Colonic mucosa (tissue), 4 donors: ENCODE measurements at places on chromosomes 7 and 10.
A peak's percentile ranks its signal among the peaks of the same experiment; 100 is the strongest.

DNA sequence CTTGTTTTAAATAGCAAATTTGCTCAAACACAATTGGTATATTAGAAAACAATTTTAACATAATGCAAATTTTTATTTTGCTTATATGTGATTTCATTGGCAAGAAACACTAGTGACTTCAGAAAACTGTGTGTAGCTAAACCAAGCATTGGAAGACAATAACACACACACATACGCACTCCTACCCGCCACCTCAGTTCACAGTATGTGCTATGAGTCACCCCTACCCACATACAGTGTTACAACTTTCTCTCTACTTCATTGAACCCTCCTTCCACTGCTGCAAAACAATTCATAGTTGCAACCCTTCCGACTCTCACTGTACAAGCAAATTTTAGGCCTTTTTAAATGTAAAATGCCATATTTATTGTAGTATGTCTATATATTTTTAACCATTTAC lies 119.9 kb upstream of the THSD7A start:
- no peak for DNase-seq

DNA sequence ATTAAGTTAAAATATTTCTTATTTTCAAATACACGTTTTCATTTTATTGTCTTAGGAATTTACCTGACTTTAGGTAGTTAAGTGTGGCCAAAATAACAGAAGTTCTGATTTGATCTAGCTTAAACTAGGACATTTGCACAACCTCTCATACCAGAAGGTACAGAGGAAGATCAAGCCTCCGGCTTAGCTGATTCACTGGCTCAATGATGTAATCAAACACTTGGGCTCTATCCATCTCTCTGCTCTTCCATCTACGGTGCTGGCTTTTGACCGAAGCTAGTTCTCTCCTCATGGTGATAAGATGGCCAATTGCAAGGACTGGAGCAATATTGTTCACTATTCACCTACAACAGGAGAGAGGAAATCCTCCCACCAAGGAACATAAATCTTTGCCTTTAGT lies 12.2 kb upstream of the HYCC1 start:
- DNase-seq: no peak

GRCh38 chr10:46080886-46081285 lies 34.8 kb upstream of the MSMB start:
- no peak for DNase-seq

DNA sequence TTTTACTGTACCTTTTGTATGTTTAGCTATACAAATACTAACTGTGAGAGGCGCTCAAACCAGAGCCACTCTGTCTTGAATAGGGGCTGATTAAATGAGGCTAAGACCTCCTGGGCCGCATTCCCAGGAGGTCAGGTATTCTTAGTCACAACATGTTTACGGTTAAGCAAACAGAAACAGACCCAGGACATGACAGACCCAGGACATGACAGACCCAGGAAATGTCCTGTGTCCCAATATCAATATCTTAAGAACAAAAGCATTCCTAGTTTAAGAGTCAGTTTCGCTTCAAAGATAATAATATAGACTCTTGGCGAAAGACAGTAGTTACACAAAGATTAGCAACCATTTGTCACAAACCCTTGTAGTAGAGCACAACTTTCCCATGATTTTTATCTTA lies 304.5 kb downstream of the CCSER2 start:
- no peak for DNase-seq

- no peak for DNase-seq
Measured at GRCh38 chr10:118914629-118915028, 114.9 kb upstream of the NANOS1 start.

GRCh38 chr10:24234784-24235183 lies 25.8 kb downstream of the KIAA1217 start:
- DNase-seq: no peak

- DNase-seq: peak; percentile 23
Measured at GRCh38 chr10:84933402-84933801, 605.0 kb downstream of the CCSER2 start.

GRCh38 chr10:61992671-61993668 lies 91.5 kb downstream of the ARID5B start:
- DNase-seq: peak; percentile 62

DNA sequence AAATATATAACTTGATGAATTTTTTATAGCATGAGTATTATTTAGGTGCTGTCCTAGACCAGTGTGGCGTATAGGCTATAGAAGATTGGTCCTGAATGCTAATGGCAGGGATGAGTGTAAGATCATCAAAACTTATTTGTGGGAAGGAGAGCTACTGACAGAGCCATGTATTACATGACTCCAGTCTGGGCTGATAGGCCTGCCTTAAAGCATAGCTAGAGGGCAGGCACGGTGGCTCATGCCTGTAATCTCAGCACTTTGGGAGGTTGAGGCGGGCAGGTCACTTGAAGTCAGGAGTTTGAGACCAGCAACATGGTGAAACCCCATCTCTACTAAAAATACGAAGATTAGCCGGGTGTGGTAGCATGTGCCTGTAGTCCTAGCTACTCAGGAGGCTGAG lies 198.1 kb upstream of the KLF14 start:
- DNase-seq: no peak

DNA sequence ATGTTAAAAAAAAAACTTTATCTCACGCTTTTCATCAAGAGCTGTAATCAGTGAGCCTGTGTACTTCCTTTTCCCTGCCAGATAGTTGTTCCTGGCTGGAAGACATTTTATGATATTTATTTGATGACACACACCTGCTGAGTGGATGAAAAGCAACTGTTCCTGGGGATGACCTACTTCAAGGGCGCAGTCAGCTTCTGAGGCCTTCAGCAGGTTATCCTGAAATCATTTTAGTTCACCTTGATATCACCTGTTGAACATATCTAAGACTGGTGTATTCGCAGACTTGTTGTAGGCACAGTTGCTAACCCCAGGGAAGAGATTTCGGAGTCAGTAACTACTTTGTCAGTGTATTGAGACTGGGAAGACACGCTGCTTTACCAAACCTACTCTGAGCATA lies 234.5 kb upstream of the TCF7L2 start:
- peak; percentile 37 for DNase-seq

- no peak for DNase-seq
Measured at GRCh38 chr10:70756700-70757360, 28.3 kb downstream of the TBATA start.
